Cerebellum (tissue), 4 donors: ENCODE measurements at places on chromosomes 4 and X.
A peak's percentile ranks its signal among the peaks of the same experiment; 100 is the strongest.

GRCh38 chrX:9912351-9913145 lies 54.6 kb upstream of the CLDN34 start:
- no peak for DNase-seq

GRCh38 chrX:28960063-28960462 lies 372.8 kb downstream of the IL1RAPL1 start:
- no peak for DNase-seq

DNA sequence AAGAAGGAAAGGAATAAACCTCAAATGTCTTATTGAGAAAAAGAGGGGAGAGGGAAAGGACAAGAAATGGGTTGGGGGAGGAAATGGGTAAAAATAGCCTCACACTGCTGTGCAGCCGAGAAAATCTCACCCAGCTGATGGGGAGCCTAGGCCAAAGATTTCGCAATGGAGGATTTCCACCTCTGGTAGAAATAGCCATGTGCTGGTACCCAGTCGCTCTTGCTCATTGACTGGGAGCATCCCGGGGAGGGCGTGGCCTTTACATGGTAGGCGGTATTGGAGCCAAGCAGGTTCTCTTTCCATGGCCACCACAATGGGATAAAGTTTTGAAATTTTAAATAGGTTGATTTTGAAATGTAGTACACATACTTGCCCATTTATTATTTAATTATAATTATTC lies 255.1 kb upstream of the LDB2 start:
- no peak for DNase-seq

GRCh38 chr4:160129439-160129838 lies 1026.6 kb downstream of the RAPGEF2 start:
- no peak for DNase-seq

GRCh38 chrX:43849173-43849572 lies 33.1 kb downstream of the MAOB start:
- DNase-seq: no peak

DNA sequence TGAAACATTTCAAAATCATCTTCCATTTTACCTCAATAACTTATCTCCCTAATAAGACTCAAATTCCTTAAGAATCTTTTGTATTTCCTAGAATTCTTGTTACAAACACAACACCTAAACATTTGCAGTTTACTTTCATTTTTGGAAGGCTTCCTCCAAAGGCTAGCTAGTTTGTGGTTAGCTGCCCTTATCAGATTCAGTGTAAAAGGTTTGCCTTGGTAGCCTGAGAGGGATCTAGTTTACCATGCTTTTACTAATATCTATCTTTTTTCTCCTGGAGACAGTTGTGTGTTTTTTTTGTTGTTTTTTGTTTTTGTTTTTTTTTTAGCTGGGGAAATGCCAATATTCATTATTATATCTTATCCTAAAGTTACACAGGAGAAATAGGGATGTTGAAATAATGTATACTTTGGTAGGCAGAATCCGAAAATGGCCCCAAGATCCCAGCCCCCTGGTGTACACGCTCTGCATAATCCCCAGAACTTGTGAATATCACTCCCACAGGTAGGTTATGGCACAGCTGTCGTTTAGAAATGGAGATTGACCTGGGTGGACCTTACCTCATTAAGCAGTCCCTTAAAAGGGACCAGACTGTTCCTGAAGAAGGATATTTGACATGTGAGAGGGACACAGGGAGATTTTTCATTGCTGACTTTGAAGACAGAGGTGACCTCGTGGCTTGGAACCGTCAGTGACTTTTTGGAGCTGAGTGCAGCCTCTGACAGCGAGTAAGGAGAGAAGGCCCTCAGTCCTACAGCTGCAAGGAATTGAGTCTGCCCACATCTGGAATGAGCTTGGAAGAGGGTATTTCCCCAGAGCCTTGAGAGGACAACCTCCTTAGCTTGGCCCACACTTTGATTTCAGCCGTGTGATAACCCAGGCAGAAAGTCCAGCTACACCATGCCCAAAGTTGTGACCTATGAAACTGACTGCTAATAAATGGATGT lies 33.4 kb downstream of the SEPTIN11 start:
- no peak for DNase-seq

GRCh38 chr4:150599547-150599946 lies 17.6 kb downstream of the MAB21L2 start:
- DNase-seq: no peak

DNA sequence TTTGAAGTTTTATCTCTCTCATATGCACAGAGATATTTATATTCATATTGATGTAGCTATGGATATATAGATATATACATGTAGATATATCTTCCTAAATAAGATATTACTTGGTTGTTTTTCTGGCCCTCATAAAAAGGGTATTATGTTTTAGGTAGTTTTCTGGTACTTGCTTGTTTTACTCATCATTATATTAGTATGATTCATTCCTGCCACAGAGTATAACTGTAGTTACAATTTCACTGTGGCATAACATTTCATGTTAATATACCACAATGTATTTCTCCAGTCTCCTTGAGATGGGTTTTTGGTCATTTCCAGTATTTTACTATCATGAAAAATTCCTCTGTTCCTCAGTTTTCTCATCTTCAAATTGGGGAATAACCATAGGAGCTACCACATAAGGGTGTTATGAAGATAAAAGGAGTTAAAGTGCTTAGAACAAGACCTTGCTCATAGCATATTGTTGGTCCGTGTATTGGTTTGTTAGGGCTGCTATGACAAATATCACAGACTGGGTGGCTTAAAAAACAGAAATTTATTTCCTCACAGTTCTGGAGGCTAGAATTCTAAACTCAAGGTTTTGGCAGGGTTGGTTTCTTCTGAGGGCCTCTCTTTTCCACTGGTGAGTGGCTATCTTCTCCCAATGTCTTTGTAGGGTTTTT lies 129.7 kb downstream of the TMEM164 start:
- no peak for DNase-seq

DNA sequence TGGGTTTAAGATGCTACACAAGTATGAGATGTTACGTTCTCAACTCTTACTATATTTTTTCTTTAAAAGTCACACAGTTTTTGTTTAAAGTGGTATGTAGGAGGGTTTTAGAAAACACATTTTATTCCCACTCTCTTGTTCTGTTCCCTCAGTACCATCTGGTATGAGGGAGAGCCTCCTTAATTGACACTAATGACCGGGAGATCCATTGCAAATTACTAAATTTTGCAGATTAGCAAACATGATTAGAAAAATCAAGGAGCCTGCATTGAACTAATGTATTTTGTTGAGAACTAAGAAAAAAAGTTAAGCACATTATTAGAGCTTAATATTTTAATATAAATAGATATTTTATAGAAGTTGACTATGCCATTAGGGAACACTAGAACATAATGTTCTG lies 87.3 kb upstream of the UNC5C start:
- DNase-seq: no peak

- DNase-seq: no peak
Observed at GRCh38 chrX:79366556-79366872, 620 bp downstream of the ITM2A start.

DNA sequence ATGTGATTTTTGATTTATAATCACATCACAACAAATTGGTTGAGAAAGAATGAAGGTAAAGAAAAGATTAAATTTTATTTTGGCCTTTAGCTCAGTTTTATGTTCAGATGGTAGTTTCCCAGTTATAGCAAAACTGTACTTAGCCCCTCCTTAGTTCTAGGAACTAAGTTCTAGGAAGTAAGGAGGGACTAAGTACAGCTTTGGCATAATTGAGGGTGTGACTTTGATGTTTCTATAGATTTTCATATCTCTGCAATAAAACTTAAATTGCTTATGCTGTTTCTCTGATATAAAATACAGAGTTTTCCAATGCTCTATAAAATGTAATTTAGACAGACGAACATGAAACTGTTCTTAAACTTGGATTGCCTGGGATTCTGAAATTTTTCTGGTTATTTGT lies 46.6 kb upstream of the SLC4A4 start:
- no peak for DNase-seq

GRCh38 chr4:5018096-5018495 lies 1.2 kb downstream of the CYTL1 start:
- no peak for DNase-seq

DNA sequence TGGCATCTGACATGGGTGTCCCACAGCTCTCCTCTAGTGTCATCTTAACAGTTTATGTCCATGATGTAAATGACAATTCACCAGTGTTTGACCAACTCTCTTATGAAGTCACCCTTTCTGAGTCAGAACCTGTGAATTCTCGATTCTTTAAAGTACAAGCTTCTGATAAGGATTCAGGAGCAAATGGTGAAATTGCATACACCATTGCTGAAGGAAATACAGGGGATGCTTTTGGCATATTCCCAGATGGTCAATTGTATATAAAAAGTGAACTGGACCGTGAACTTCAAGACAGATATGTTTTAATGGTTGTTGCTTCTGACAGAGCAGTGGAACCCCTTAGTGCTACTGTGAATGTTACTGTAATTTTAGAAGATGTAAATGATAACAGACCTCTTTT lies 4.6 kb downstream of the FAT4 start:
- no peak for DNase-seq

DNA sequence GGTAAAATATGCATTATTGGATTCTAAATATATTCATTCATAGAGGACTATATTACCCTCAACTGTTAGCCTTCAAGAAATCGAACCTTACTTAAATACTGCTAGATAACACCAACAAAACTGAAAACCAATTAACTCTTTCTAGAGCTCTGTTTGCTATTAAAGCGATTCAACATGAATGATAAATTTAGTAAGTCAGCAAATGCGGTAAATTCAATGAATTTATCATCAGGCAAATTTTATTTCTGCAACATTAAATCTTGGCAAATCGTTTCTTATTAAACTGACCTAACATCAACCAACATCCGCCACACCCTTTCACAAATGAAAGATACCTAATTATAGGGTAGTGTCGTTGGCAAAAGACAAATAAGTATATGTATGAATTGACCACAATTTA lies 26.4 kb upstream of the HELT start:
- DNase-seq: no peak

DNA sequence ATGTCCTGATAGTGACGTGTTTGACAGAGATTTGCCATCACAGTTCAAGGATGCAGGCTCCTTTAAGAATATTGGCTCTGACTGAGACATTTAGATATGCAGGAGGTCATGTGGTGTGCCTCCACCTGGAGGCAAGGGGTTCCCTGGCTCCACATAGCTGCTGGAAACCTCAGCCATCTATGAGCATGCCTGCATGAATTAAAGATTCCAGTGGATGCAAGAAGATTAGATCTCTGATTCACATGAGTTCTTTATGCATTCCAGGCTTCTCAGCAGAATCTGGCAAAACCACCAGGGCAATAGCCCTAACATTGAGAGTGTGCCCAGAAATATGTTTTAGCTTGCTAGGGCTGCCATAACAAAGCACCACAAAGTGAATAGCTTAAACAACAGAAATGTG lies 298.5 kb upstream of the AADAT start:
- DNase-seq: no peak

- DNase-seq: no peak
Observed at GRCh38 chrX:109089359-109089758, 353.0 kb upstream of the IRS4 start.

GRCh38 chr4:101835121-101835904 lies 44.8 kb downstream of the BANK1 start:
- peak; percentile 5 for DNase-seq

- peak; percentile 16 for DNase-seq
Observed at GRCh38 chrX:118974908-118975671, 672 bp downstream of the LONRF3 start.

- DNase-seq: no peak
Observed at GRCh38 chr4:80058740-80059139, 14.3 kb downstream of the ANTXR2 start.

DNA sequence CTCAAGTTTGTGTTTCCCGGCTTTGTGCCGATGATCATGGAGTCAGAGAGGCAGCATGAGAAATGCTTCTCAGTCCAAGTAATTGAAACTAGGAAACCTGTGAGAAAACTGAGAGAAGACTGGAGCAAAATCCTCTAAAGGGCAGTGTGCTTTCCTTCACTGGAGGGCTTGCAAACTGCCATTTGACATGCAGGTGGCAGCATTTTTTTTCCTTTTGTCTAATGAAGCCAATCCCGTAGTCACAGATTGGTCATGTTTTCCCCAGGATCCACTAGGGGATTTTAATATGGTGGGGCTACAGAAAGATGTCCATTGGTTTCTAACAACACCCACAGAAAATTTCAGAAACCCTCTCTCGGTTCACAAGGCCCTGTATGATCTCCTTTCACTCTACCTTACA lies 117.4 kb upstream of the NUDT10 start:
- DNase-seq: peak; percentile 0

DNA sequence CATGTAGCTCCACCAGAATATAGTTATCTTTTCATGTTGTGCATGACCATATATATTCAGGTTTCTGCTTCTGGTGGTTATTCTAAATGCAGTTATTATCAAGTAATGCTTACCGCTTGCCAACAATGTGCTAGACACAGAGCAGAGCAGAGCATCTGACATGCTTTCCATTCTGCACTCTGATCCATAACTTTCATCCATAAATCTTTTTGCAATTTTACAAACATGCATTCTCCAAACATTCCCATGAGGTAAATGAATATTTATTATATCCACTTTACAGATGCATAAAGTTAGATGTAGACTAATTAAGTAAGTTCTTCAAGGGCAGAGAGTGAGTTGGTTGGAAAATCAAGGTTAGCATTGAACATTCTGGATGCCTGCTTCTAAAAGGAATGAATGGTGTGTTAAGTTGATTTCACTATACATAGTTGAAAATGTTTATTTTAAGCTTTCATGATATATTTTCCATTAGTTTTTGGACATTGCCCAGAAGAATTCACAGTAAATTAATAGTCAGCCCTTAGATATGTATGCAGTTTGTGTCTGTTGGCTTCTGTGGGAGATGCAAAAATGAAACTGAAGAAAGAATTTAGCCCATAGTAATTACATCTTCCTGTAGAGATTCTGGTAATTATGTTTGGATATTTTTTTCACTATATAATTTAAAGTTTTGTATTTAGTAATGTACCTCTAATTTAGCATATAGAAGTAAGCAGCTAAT lies 867.8 kb downstream of the CCSER1 start:
- DNase-seq: no peak

DNA sequence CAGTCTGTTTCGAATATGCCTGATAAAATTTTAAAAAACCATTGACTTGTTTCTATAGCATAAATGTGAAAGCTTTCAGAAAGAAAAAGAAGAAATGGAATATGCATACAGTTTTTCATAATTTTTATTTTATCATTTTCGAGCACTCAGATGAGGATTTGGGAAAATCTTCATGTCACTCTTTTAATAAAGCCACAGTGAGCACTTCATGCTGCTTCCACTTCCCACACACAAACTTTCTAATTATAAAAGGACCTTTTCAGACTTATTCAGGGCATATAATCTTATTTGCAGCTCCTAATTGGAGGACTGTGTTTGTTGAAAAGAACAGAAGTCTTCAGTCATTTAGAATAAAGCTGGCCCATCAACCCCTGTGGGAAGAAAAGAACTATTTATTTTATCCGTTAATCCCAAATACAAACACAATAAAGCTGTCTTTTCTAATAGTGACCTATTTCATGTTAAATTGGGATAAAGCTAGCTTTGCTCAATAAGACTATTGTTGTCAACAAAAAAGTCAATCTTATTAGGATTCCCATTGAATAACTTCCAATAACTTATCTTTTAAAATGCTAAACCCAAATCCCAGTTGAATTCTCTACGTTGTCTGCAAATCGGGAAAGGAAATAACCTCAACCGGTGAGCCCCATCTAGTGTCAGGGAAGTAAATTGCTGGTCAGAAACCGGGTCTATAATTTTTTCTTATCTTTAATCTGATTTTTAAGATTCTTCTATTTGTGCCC lies 211.5 kb downstream of the PDGFRA start:
- no peak for DNase-seq

GRCh38 chr4:39525822-39526690 lies 1.2 kb downstream of the UGDH start:
- peak; percentile 24 for DNase-seq

- DNase-seq: no peak
Observed at GRCh38 chrX:133586443-133586842, 171.2 kb upstream of the GPC4 start.
